Activated T-cell treated with anti-CD3 and anti-CD28 coated beads for 24 hours (primary cell): ENCODE measurements at places on chromosomes 5 and 9.

GRCh38 chr5:119409235-119409815 is 43.0 kb upstream of the HSD17B4 start:
- no peak for DNase-seq

- DNase-seq, result no peak
These were observed 10.1 kb upstream of the FOXI1 start for GRCh38 chr5:170095646-170096045.

DNA sequence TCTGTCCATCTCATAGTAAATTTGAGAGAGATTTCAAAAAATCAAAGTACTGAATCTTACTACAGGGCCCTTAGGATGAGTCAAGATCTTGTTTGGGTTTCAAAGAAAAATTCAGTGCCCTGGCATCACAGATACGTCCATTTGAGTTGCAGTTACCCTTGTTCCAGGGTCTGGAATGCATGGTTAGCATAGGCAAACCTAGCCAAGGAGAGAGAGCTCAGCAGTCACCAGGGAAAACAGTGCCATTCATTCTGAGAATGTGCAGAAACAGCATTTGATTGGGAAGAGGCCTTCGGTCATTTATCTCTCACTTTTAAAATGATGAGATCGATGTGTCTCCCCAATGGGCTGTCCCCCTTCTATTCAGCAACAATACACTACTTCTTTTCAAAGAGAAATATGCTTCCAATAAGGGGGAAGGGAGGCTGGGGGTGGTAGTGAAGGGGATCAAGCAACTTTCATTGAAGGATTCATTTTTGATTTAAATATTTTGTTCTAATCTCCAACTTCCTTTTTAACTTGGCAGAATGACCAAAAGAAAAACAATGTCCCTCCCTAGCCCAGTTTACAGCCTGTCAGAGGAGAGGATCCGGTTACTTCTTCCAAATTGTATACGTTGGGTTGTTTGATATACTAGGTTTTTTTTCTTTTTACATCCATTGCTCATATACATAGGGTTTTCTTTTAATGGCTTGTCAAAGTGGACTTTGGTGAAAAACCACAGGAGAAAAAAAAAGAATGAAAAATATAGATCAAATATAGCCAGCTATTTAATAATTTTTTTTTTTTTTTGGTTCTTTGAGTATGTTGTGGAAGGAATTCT is 491.1 kb downstream of the CCDC171 start:
- DNase-seq, result no peak

DNA sequence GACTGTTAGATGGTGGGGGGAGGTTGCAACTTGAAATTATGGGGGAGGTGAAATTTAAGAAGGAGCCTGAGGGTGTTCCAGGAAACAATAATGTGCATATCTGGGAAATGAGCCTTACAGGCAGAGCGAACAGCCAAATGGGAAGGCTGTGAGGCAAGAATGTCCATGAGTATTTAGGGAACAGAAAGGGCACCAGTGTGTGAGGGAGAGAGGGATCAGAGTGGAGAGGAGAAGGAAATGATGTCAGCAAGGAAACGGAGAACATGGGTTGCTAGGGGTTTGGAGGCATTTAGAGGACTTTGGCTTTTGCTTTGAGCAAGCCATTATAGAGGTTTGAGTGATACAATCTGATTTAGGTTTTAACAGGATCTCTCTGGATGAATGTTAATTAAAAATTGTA is 285.4 kb downstream of the TLE4 start:
- DNase-seq, result no peak

DNA sequence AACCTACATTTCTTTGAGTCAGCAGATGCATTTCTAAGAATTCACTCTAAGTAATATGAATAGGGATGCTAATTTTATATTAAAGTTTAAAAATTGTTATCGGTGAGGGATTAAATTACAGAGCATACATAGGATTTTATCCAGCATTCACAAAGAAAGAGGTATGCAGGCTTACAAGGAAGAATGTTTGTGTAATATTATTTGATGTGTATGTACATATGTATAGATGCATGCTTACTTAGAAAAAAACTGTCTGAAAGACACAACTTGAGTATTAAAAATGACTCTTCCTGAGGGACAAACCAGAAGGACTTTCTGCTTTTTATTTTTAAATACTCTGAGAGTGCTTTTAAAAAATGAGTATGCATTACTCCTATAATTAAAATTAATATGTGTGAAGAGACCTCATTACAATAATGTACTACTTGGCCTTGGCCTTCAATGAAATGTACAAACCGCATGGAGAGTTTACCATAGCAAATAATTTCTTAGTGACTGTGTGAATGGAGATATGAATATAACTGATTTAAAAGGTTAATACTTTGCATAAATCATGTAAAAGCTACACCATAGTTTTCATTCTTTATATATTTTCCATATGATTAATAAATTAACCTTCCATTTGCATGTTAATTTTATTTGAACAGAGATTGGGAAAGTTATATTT is 77.0 kb downstream of the GDA start:
- no peak for DNase-seq

DNA sequence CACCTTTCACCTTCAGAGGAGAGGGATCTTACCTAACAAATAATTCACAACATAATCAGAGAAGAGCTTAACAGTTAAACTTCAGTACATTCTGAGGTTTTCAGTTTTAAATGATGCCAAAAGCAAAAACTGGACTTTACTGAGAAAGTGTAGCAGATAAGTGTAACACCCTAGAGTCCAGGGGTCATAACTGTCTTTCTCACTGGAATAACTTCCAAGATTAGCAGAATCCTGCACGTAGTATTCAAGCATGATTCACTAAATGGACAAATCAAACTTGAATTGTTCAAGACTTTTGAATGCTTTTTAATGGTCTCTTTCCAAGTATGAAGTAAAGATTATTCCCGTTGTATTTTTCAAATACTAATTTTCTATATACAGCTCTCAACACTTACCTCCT is 180.1 kb upstream of the NREP start:
- no peak for DNase-seq

GRCh38 chr9:98977813-98978212 is 34.1 kb downstream of the COL15A1 start:
- no peak for DNase-seq

GRCh38 chr9:130232899-130233586 is 32.5 kb upstream of the HMCN2 start:
- DNase-seq, result no peak

DNA sequence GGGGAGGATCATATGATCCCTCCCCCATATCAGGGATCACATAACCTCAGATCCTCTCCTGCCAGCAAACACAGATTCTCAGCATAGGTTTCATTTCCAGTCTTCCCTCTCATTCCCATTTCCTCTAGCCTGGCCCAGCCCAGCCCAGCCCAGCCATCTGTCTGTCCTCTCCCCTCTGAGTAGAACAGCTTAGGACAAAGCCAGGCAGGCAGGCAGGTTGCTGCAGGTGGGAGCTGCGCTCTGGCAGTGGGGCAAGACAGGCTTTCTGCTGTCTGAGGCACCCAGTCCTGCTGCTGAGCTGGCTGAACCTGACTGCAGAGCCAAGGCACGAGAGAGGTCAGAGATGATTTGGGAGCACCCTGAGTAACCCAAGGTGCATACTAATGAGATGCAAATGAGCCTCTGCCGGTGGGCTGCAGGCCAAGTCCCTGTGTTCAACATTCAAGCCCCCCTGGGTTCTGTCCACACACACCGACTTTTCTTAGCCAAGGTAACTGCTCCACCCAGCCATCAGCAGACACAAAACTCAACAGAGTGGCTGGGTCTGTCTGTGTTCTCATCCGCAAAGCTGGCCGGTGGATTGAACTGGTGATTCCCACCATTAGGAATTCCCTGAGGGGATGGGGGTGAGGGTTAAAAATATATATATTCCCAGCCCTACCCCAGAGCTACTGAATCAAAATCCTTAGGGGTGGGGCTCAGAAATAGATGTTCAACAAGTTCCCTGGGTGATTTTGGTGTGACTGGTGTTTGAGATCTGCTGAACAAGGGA is 9.1 kb downstream of the FAT2 start:
- DNase-seq, result no peak

DNA sequence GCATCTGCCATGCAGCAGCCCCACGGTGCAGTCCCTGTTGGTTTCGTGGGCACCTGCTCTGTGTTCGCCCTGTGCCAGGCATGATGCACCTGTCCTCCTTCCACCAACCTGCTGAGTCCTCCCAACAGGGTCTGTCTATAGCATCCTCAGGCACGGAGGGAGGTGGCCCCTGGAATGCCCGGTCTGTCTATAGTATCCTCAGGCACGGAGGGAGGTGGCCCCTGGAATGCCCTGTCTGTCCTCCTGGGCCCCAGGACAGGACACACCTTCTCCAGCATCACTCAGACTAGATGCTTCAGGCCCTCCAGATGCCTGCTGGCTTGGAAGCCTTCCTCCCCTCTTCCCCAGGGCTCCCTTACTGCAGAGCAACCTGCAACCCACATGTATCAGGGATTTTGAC is 9.9 kb upstream of the PHYHD1 start:
- no peak for DNase-seq

- no peak for DNase-seq
These were observed 157.6 kb downstream of the SLC12A2 start for GRCh38 chr5:128241051-128241695.

DNA sequence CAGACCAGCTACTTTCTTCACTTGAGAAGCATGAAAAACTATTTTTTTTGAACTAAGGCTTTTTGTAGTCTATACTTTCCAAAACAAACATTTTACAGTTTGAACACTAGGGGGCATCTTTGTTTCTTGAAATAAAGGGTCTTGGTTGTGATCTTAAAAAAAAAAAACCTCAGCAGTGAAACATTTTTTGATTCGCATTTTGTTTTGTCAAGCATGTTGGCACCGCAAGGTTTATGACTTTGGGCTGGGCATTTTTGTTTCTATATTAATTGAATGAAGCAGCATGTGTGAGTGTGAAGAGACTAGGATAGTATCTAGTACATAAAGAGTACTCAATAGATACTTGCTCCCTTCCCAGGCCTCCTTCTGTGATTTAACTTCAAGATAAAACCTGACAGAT is 31.6 kb upstream of the ACOT12 start:
- DNase-seq, result no peak

GRCh38 chr5:79990205-79990597 is 861 bp downstream of the MTX3 start:
- DNase-seq, result no peak

- DNase-seq, result no peak
These were observed 37.3 kb upstream of the NOTCH1 start for GRCh38 chr9:136582977-136583735.
